Endothelial cell (in vitro differentiated cells): ENCODE measurements at places on chromosomes 6 and 20.

DNA sequence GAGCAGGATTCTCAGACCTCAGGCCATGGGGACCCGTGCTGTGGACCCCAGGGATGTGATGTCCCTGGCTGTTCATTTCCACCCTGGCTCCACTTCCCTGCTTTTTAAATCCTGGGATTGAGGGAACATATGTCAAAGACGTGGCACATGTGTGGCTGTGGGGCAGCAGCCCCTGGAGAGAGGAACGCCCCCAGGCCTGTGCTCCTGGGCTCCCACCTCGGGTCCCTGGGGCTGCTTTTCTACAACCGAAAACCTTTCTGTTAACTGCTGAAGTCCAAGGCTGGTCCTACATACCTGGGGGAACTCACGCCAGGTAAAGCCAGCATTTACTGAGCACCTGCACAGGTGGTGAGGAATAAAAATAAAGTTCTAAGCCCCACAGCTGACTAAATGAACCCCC, 102.3 kb upstream of the FRMD1 start:
- no peak for DNase-seq

- no peak for DNase-seq
Measured at GRCh38 chr6:105628156-105628860, 225.4 kb upstream of the PREP start.

- no peak for DNase-seq
Measured at GRCh38 chr6:155228546-155229166, 35.2 kb upstream of the CLDN20 start.

- no peak for DNase-seq
Measured at GRCh38 chr20:38249536-38250310, 10.8 kb downstream of the KIAA1755 start.
